ENCODE measurements at places on chromosomes 1 and 21.

DNA sequence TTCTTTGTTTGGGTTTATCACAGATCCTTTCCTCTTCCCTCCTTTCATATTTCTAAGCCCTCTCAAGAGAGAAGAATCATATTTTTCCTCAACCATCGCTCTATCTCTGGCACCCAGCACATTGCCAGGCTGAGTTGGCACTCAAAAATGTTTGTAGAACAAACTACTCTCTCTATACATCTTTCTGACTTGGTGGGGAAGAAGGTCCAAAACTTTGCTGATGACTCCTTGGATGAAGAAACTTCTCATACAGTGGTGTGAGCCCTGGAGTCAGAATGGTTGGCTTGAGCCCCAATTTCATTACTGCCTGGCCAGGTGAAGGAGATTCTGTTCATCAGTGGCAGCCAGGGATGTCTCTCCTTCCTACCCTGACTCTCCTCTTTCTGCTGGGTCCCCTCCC, 11.9 kb downstream of the ALX3 start:
- DNase-seq, result no peak

DNA sequence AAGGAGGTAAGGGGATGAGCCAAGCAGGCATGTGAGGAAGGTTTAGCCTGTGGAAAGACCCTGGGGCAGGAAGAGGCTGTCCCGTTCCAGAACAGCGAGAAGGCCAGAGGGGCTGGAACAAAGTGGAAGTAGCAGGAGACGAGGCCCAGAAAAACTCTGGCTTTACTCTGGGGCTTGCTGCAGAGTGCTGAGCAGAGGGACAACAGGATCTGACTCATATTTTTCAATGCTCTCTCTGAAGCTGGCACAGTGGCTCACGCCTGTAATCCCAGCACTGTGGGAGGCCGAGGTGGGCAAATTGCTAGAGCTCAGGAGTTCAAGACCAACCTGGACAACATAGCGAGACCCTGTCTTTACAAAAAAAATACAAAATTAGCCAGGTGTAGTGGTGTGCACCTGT, 52.4 kb upstream of the PAX7 start:
- DNase-seq, result no peak

DNA sequence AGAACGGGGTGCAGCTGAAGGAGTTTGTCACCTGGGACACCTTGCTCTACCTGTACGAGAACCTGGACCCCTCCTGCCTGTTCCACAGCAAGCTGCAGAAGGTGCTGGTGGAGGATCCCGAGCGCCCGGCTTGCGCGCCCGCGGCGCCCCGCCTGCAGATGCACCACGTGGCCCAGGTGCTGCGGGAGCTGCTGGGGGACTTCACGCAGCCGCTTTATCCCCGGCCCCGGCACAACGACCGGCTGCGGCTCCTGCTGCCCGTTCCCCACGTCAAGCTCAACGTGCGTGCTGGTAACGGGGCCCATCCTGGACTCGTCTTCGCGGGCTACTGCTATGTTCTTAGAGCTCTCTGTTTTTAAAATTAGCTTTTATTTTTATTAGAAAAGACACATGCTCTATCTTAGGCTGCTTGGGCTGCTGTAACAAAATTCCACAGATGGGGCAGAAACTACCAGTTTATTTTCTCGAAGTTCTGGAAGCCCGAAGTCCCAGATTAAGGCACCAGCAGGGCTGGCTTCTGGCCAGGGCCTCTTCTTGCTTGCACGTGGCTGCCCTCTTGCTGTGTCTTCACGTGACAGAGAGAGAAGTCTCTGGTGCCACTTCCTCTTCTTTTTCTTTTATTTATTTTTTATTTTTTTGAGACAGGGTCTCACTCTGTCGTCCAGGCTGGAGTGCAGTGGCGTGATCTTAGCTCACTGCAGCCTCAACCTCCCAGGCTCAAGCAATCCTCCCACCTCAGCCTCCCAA, 38.1 kb downstream of the TRPM2 start:
- DNase-seq, result no peak

DNA sequence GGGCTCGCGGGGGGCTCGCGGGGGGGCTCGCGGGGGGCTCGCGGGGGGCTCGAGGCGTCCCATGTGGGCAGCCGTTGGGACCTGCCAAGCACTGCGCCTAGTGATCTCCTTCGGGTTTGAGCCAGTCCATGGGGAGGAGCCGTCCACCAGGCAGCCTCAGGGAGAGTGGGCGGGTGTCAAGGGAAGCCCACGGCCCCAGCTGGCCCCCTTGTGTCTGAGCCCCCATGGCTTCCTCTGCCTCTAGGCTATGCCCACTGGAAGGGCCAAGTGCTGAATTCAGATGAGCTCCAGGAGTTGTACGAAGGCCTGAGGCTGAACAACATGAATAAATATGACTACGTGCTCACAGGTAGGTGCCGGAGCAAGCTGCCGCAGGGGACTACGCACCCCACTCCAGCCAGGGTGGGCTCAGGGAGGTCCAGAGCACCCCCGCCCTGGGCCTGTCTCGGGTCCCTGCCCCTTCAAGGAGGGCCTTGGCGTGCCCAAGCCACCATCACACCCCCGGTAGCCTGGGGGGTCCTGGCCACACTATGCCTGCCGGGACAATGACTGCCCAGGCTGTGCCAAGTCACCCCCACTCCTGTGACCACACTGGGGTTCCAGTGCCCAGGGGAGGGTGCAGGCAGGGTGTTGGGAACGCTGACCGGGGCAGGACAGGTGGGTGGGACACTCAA, 22.6 kb downstream of the PDXK start:
- DNase-seq, result no peak

DNA sequence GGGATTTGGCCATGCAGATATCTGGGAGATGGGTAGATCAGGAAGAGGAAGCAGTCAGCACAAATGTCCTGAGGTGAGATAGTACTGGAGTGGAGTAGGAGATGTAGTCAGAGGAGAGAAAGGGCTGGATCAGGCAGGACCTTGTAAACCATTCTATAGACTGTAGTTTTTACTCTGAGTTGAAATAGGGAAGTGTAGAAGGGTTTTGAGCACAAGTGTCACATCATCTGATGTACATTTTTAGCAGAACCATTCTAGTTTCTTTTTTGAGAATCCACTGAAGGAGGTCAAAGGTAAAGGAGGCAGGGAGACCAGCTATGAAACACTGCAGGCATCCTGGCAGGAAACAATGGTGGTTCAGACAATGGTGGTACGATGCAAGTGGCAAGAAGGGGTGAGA, 194.6 kb upstream of the RRP15 start:
- no peak for DNase-seq

Measured in NCI-H748 treated with DMSO at 0.1 percent for 48 hours (cell line).